ENCODE measurements at places on chromosomes 12 and 14.

DNA sequence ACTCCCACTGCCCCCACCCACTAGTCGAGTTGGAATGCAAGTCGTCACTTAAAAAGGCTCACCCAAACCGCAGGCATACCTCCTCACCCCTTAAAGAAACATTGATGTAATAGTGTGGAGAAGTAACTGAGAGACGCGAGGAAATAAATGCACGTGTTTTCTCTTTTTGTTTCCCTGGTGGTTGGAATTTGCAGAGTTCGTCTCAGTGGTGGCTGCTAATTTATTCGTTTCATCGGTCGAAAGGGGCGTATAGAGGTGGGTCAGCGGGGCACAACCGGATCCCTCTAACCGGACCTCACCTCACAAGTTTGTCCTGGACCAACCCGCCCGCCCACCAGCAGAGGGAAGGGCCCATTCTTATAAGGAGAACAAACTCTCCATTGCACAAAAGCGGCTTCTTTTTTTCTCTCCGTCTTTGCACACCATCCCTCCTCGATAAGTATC, 5.0 kb upstream of the NPAS3 start:
- DNase-seq, result no peak

- no peak for DNase-seq
These were observed 59.6 kb upstream of the ACTN1 start for GRCh38 chr14:69038455-69039287.

DNA sequence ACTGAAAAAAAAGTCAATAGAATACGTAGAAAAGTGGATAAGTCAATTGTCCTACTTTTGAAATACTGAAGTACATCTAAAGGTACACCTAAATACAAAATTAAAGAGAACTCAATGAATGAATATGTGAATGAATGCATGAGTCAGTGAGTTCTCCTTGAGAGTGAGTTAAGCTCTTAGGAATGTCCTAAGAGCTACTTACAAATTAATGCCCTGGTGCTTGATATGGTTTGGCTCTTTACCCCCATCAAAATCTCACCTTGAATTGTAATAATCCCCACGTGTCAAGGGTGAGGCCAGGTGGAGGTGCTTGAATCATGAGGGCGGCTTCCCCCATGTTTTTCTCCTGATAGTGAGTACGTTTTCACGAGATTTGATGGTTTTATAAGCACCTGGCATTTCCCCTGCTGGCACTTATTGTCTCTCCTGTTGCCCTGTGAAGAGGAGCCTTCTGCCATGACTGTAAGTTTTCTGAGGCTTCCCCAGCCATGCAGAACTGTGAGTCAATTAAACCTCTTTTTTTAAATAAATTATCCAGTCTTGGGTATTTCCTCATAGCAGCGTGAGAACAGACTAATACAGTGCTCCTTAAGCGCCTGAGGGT, 192.2 kb upstream of the ARHGAP5 start:
- DNase-seq, result no peak

- DNase-seq, result no peak
These were observed 103.7 kb downstream of the DYRK2 start for GRCh38 chr12:67752226-67752732.

- DNase-seq, result no peak
These were observed 13.9 kb upstream of the CACNA2D4 start for GRCh38 chr12:1932264-1932777.

DNA sequence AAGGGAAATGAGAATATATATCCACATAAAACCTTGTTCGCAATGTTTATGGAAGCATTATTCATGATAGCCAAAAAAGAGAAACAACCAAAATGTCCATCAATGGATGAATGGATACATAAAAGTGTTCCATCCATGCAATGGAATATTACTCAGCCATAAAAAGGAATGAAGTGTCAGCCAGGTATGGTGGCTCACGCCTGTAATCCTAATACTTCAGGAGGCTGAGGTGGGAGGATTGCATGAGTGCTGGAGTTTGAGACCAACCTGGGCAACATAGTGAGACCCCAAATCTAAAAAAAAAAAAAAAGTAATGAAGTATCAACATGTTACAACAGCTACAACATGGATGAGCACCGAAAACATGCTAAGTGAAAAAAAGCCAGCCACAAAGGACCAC, 23.6 kb upstream of the C12orf76 start:
- DNase-seq, result no peak

DNA sequence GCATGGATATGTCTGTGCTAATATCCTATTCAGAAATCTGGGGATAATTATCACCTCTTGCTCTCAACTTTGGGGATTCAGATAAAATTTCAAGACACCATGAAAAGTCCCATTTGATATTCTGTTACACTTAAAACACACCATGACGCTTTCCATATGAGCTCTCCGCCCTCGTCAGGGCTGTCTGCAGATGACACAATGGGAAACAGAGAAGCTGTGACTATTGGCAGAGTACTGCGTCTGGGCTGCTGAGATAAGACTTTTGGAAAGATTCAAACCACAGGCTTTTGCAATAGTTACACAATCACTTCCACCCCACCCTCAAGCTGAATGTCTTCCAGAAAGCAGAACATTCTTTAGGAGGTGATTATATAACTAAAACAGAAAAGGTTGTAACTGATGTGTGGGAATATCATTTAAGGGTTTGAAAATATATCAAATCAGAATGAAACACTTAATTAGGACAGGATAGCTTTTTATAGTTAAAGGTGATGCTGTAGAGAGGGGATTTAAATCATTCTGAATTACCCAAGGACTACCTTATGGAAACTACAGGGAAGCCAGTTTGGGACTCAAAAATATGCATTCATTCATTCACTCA, 75.3 kb upstream of the TMPO start:
- DNase-seq, result no peak

GRCh38 chr12:103997286-103997900, 31.7 kb downstream of the TDG start:
- no peak for DNase-seq

All from stimulated activated CD4-positive, alpha-beta T cell treated with anti-CD3 and anti-CD28 coated beads, TNF-alpha, amount 100 ng/mL, for 4 hours (primary cell).